ENCODE measurements at places on chromosomes 13 and 19. TPM values are rescaled to one million over a fixed set of nuclear protein-coding genes. Genes with fewer than 3 reads are reported as not detected.

The TPTE2 gene
- total RNA-seq, result not detected

DNA sequence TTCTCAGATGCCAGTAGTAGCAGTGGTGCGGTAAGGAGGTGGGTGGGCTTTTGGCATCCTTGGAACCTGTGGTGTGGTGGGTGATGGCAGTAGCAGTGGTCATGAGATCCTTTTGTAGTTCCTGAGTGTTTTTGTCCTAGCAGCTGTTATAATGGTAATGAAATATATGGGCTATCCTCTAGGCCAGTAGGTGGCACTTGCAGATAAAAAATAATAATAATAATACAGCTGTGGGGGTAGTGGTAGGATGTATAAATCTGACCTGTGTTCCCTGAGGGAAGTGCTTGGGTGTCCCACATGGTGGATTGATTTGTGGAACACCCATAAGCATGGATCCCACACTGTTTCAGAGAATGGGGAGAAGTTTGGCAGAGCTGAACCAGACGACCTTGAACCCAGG is 334.0 kb downstream of the SLITRK5 start:
- DNase-seq, result no peak

GRCh38 chr13:95295026-95295425 is 6.2 kb downstream of the ABCC4 start:
- no peak for DNase-seq

- no peak for DNase-seq
Observed at GRCh38 chr13:30753030-30753616, 17.8 kb downstream of the ALOX5AP start.

The ZNF625 gene
- total RNA-seq, result 3.1 TPM
